HS-5 (cell line): ENCODE measurements at places on chromosomes 2 and 18.

DNA sequence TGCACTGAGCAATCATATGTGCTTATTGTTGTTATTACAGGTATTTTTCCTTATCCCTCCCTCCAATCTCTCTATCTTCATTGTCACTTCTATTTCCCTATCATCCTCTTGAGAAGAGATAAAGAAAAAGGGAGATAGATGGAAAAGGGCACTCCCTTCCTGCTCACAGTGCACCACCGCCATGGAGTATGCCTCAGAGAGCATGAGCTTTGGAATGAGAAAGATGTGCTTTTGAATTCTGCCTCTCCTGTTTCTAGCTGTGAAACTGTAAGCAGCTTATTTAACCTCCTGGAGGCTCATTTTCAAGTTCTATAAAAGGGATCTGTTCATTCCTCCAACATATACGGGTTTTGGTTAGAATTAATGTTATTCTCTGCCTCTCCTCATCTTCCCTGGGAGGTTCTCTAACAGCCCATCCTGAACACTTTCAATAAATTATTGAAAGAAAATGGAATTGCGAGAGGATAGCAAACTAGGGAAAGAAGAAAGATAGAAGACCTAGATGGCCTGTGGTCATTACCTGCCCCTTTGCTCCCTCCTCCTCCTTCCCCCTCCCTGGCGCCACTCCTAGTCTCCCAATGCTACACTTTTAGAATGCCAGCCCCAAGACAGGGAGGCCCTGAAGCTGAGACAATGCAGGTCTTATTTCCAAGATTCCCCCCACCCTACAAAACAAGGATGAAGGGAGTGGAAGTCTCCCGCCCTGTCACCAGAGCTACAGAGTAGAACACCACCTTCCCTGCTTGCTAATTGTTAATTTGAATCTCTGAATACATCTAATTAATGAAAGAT is 37.8 kb downstream of the FIGN start:
- DNase-seq, result no peak

- no peak for DNase-seq
Observed at GRCh38 chr18:11994703-11995444, 13.6 kb downstream of the IMPA2 start.

DNA sequence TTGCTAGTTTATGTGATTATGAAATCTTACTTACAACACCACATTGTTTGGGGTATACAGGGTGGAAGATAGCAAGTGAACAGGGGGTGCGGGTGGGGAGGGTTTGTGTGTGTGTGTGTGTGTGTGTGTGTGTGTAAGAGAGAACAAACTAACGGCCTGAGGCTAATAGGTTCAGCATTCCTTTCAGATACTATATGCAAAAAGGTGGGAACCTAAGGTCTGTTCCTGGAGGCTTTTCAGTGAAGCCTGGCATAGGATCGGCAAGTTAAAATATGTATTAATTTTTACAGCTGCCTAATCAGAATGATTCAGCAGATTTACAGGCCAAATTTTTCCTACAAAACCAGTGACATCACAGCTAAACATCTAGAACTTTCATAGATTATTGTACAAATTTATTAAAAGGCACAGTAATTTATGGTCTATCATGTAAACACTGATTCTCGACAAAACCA is 7.6 kb upstream of the SPDYA start:
- DNase-seq, result no peak

DNA sequence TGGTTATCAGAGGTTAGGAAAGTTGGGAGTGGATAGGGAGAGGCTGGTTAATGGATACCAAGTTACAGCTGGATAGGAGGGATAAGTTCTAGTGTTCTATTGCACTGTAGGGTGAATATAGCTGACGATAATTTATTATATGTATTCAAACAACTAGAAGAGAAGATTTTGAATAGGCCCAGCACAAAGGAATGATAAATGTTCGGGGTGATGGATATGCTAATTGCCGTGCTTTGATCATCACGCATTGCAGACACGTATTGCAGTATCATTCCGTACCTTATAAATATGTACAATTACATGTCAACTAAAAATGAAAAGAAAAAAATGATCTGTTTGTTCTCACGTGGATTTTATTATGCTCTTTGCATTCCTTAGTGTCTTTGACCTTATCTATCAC is 369.2 kb upstream of the PKDCC start:
- DNase-seq, result no peak

DNA sequence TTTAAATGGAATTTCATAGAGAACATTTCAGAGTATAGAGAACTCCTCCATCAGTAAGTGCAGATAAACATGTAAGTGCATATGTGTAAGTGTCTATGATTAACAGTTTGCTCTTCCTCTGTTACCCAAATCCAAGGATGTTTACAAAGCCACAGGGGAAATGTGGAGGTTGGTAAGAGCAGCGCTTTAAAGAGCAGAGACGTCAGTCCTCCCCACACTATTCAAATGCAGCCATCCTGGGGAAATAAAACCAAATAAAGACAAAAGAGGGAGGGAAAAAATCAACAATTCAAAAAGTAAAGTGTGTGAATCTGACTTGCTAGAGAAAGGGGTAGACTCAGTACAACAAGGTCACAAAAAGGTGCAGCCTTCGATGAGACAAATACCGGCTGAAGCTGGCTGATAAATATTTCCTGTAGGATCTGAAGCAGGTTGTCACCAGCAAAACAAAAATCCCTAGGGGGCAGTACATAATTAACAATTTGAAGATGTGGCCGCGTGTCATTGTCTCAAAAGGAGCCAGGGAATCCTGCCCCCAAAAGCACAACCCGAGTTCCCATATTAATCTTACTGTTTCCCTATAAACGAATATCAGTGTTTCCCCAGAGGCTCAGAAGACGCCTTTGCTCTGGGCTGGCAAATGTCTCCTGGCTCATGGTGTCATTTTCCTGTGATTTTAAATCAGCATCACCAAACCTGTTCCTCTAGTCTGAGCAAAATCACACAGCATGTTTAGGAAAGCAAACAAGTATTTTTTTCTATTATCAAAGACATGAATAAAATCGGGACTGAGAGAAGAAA is 216.5 kb downstream of the CDCA7 start:
- DNase-seq, result no peak

DNA sequence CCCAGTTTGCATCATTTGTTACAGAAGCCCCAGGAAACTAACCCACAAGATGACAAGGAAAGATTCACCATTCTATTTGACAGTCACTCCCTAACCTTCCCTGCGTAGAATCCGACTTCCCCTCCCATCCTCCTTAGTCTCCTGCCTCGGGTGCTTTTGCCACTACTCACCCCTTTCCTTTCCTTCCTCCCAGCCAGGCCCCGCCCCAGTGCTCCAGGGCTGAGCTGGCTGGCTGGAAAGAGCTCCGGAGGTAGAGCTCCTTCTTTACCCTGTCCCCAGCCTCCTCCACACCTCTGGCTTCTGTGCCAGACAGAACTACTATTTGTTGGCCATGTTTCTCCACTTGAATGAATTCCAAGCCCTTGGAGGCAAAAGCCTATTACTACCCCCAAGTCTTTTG is 317.6 kb upstream of the NCKAP5 start:
- DNase-seq, result no peak

GRCh38 chr2:233501198-233502076 is 65.1 kb downstream of the USP40 start:
- no peak for DNase-seq

DNA sequence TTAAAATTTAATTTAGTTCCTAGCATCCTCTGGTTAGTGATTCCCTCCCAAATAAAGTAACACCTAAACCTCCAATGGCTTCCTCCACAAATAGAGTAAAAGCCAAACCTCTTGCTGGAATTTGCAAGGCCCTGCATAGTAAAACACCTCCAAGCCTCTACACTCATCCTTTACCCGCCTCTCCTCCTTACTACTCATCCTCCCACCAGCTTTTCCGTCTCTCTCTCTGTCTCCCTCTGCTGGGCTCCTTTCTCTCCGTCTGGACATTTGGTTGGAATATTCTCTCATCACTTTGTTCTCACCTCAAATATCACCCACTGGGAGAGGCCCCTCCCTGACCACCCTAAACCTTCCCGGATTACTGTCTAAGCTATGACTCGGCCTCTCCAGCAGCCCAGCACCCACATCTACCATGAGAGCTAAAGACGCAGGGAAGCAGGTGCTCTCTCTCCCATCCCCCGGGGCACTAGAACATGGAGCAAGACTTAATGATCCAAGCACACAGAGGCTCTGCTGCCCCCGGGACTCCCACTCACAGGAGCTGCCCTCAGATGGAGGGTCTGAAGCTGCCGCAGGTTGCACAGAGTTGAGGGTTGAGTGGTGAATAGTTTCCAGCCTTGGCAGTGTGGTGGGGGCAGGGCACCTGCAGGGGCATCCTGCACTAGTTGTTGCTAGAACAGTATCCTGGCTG is 167.2 kb downstream of the FBXO15 start:
- no peak for DNase-seq

DNA sequence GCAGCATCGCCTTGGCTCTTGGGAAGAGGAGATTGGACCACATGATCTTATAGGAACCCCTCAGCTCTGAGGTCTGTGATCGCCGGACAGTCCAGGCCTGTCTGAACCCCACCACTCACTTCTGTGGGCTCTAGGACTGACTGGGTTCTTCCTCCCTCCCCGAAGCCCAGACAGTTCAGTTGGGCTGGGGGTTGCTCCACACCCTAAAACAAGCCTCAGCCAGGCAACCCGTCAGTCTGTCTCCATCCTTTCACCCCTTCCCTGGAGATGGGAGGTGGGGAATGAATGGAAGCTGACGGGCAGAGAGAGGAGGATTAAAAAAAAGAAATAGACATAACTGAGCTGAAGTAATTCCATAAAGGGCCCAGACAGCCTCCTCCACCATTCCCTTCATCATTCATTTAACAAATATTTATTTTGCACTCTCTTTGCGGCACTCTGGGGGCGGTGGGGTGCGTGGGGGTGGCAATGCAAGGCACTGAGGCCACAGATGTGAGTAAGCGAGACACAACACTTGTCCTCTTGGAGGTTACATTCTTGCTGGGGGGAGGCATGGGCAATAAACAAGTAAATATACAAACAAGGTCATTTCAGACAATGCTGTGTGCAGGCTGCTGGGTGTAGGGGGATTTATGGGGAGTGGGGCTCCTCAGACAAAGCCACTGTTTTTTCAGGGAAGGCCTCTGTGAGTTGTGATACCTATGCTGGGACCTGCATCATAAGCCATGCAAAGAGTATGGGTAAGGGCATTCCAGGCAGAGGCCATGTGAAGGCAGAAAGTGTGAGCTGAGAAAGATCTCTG is 12.9 kb downstream of the WNT10A start:
- DNase-seq, result no peak

GRCh38 chr2:85414761-85415553 is 3.6 kb upstream of the SH2D6 start:
- no peak for DNase-seq

DNA sequence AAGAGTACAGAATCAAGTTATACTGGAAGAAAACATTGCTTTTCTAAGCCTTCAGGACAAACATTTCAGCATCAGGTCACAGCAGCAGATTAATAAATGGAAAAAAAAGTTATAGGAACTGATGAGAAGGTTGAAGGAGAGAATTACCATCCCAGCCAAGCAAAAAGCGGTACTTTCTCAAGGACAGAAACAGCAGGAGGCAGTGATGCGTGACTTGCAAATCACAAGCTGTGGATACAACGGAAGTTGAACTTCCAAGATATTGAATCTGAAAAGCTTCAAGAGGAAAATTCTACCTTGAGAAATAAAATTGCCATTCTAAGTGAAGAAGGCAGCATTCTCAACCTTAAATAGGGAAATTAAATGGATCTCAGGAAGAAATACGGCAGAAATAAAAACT is 18.5 kb upstream of the SERPINB12 start:
- DNase-seq, result no peak

DNA sequence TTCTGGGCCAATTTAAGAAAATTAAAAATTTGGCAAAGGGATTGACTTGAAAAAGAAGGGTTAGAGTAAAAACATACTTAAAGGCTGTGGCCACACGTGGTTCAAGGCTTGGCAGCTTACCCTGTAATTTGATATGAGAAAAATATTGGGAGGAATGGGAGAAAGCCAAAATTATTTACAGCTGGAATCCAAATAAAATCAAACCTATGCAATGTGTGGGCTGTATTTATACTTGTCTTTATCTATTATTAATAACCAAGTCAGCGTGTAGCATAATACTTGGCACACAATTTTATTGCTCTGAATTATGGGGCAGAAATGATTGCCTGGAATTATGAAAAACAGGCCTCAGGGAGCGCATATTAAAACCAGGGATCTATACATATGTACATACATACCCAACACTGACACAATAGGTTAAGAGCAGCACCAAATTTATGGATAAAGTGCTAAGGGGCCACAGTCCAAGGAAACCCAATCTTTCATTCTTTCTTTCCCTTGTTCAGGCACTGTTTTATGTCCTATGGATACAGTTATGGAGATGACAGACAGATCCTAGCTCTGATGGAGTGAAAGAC is 35.6 kb downstream of the FAM124B start:
- no peak for DNase-seq

DNA sequence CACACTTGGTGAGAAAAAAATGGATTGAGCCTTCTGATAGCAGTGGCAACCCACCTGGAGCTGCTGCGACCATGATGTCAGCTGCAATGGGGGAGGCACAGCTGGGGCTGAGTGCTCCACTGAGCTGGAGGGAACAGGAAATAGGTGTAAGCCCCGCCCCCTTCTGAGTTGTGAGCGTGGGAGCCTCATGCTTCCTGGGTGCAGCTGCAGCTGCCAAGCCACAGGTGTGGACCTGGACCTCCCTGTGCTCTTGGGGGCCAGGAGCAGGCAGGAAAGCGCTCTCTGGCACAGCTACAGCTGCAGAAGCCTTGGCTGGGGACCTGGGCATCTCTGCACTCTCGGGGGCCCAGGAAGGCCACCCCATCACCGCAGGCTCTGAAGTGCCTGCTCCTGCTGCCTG is 970.6 kb downstream of the DCDC2C start:
- no peak for DNase-seq

- no peak for DNase-seq
Observed at GRCh38 chr18:37107748-37108522, 279.0 kb downstream of the KIAA1328 start.

GRCh38 chr2:101357376-101357775 is 29.9 kb downstream of the CREG2 start:
- no peak for DNase-seq

- DNase-seq, result peak; percentile 96
Observed at GRCh38 chr2:112627060-112628040, 18.4 kb upstream of the SLC20A1 start.

- no peak for DNase-seq
Observed at GRCh38 chr2:202808754-202809153, 62.8 kb downstream of the ICA1L start.

DNA sequence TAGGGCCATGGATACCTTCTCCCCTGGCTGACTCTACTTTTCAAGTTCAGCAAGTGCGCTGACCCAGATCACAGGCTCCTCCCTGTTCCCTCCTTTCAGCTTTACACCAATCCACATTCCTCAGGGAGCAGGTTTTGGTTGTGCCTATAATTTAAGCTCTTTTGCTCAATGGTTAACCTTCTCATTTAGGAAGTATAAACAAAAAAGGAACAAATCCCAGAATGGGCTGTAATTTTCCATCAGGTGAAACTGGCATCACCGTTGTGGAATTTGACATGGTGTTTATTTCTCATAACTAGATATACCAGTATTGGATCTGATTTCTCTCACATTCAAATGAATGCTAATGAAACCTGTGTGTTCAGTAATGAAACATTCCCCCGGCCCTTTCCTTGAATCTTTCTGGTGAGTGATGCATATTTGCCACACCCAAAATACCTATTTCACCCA is 13.6 kb downstream of the STRN start:
- DNase-seq, result no peak
